ENCODE measurements at places on chromosomes 16 and 17.

- DNase-seq: no peak
Measured at GRCh38 chr16:70341600-70341999, 5.1 kb upstream of the DDX19A start.

- DNase-seq: no peak
Measured at GRCh38 chr16:23072084-23072599, 77.1 kb downstream of the USP31 start.

DNA sequence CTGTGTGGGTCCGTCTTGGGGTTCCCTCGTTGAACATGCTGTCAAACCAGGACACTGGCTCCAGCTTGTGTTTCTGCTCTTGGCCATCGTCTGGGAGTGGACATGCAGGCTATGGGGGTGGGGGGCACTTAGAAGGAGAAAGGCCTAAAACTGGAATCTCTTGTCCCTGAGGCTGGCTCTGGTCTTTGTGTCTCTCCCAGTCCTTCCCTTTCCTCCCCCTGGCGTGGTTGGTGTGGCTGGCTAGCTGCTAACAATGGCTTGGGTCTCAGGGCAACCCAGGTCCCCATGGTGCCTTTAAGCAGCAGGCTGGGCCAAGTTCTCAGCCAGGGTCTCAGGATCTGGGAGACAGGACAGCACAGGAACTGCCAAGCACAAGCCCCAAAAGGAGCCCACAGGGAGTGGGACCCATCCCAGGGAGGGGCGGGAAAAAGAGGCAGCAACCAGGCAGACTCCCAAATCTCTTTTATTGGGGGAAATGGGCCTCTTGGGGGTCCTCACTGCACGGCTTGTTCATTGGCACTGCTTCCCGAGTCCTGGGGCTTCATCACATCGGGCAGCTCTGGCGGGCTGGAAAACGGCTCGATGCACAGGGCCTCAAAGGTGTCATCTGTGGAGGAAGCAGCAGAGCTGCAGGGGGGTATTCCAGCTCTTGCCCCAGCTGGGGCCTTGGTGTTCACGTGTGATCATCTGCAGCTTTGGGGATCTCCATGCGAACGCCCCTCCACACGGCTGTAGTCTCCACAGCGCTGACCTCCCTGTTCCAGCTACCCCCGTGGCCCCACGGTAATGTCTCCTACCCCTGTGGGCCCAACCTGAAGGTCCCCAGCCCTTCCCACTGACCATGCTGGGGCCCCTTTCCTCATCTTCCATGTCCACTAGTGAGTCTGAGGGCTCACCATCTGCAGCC is 5.3 kb downstream of the ELOB start:
- DNase-seq: no peak

- no peak for DNase-seq
Measured at GRCh38 chr17:41992576-41992975, 24.7 kb downstream of the DNAJC7 start.

- DNase-seq: no peak
Measured at GRCh38 chr16:27436065-27436464, 34.1 kb downstream of the IL21R start.

DNA sequence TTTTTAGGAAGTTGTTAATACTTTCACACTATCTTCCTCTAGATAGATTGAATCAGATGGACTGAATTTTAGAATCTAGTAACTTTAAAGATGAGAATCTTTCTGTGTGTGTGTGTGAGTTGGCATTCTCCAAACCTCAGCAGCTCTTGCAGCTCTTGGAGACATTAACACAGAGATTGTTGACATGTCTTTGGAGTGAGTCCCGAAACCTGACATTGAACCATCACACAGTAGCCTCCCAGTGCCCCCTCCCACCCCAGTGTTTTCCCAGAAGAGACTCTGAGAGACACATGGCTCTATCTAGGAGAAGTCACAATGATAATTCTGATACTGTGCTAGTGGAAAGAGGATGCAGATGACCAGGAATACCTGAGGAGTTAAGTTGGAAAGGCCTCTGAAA is 103.9 kb downstream of the CNTNAP4 start:
- DNase-seq: no peak

- no peak for DNase-seq
Measured at GRCh38 chr16:81838794-81839193, 59.7 kb downstream of the PLCG2 start.

- no peak for DNase-seq
Measured at GRCh38 chr17:35596530-35597233, 9.6 kb downstream of the AP2B1 start.

GRCh38 chr17:37089956-37090355 is 141.2 kb downstream of the AATF start:
- no peak for DNase-seq

GRCh38 chr16:86735727-86736126 is 157.4 kb downstream of the FOXL1 start:
- no peak for DNase-seq

DNA sequence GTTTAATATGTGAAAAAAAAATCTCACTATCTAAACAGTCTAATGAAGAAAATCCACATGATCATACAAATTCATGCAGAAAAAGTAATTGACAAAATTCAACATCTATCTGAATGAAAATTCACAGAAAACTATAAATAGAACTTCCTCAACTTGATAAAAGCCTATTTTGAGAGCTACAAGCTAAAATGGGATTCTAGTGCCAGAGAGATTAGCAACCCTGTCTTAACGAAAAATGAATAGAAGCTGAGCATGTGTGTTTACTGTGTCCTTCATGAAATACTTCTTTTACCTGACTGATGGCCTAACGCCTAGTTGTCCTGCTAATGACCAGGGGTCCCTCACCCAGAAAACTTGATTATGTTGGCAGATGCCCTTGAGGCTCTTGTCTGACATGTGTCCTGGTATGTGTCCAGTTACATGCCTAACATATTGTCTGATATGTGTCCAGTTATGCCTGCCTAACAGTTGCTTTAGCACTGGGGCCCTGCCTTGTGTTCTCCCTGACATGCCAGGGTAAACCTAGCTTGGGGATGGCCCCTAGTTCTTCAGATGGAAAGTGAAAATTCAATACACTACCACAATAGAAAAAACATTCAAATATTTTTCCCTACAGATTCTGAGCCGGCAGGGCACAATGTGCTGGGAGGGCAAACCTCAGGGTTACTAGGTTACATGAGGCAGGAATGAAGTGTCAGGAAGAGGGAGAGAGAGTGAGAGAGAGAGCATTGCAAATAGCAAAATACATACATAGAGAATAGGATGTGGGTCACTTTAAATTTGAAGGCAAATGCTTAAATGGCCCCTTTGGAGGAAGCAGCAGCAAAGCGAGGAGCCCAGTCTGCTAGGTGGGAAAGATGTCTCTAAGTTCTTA is 834.0 kb downstream of the CDH11 start:
- no peak for DNase-seq

DNA sequence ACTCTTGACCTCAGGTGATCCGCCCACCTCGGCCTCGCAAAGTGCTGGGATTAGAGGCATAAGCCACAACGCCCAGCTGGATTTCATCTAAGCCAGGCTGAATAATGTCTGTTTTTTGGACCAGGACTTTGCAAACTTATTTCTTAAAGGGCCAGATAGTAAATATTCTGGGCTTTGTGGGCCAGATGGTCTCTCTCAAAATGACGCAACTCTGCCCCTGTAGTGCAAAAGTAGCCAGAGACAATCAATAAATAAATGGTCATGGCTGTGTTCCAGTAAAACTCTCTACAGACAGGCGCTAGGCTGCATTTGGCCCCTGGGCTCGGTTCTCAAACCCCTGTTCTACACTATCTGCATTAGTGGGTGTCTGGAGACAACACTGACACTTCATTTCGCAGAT is 121.9 kb upstream of the CDH13 start:
- DNase-seq: no peak

DNA sequence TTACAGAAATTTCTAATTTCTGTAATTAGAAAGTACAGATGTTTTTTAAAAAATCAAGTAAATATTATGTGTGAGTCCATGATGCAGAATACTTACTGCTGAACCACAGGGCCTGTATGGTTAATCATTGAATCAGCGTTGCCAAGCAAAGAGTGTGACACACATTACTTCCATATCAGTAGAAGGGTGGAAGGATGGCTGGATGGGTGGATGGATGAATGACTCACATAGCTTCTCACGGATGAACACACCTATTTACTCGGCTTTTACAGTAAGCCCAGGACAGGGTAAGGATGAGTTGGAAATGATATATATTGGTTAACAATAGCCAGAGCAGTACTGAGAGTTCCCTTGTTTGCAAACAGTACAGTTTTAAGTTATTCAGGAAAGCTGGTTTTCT is 495.9 kb upstream of the RBFOX1 start:
- no peak for DNase-seq

GRCh38 chr16:54542805-54543505 is 256.4 kb upstream of the IRX3 start:
- DNase-seq: no peak

DNA sequence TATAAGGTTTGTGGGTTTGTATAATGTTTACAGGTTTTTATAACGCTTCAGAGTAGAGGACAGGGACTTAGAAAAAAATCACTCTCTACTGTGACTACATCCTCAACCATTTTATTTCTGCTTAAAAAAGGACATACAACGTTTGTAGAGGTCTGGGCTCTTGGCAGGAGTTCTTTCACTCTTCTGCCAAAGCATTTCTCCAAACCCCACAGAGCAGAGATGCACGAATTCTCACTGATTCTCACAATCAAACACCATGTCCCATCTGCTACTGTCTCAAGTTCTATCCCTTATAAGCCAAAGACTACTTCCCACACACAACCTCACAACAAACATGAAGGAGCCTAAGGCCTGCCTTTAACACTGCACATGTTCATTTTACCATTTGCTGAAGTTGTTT is 7.0 kb upstream of the ANKFY1 start:
- no peak for DNase-seq

DNA sequence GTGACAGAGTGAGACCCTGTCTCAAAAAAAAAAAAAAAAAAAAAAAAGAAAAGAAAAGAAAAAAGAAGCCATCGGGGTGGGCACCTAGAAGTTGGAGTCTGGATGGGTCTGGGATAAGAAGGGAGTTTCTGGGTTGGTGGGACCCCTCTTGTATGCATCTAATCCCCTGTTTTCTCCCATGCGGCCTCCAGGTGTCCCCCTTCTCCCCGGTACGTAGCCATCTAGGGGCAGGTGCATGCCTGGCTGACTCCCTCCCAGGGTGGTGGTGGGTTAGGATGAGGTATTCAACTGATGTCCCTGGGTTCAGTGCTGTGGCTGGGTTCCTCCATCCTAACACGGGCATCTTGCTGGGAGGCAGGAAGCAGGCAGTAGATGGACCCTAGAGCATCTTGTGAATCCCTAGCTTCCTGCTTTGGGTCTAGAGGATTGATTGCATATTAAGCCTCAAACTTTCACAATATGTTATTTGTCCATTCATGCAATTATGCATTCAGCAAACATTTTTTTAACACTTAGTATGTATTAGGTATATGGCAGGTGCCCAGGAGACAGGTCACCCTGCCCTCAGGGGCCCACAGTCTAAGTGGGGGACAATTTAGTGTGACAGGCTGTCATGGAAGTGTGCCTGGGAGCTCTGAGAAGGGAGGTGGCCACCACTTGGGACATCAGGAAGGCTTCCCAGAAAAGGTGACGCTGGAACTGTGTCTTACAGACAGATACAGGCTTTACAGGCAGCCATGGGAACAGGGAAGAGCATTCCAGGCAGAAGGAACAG is 13.1 kb downstream of the FMNL1 start:
- DNase-seq: no peak

DNA sequence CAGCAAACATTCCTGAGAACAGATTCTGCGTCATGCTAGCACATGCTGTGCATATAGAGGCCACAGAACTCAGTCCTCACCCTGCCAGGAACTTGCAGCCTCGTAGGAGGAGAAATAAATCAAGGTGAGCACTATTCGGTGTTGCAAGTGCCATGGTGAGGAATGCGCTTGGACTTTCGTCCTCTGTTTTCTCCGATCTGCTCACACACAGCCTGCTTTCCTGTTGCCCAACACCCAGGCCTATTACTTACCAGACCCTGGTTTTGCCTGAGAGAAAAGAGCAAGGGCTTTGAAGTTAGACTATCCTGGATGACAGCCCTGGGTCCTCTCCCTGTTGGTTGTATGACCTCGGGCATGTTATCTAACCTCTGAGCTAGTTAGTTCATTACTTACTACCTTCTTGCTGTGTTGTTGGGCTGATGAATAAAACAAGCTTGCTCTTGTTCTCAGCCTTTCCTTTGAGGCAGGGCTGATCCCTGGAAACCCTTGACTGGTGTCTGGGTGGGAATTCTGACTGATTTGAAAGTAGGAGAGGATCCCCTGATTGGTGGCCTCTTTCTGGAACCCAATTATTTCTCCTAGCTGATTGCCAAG is 2.9 kb downstream of the ACSF2 start:
- no peak for DNase-seq

DNA sequence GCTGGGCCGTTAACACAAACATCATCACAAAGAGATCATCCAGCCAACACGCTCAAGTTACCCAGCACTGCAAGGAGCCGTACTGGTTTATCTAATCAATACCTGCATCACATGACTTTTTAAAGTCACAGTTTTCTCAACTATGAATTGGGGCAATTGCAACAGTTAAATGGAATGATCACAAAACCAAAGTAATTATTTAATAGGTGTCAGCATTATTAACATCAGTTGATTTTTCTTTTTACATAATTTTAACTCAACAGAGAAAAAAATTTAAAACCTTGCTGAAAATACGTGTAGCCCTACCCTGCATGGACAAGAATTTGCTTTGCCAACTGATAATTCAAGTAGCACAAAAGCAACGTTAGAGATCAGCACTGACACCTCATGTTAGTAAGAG is 95.7 kb upstream of the SOX9 start:
- no peak for DNase-seq

- DNase-seq: no peak
Measured at GRCh38 chr17:17495536-17496188, 533 bp downstream of the RASD1 start.

DNA sequence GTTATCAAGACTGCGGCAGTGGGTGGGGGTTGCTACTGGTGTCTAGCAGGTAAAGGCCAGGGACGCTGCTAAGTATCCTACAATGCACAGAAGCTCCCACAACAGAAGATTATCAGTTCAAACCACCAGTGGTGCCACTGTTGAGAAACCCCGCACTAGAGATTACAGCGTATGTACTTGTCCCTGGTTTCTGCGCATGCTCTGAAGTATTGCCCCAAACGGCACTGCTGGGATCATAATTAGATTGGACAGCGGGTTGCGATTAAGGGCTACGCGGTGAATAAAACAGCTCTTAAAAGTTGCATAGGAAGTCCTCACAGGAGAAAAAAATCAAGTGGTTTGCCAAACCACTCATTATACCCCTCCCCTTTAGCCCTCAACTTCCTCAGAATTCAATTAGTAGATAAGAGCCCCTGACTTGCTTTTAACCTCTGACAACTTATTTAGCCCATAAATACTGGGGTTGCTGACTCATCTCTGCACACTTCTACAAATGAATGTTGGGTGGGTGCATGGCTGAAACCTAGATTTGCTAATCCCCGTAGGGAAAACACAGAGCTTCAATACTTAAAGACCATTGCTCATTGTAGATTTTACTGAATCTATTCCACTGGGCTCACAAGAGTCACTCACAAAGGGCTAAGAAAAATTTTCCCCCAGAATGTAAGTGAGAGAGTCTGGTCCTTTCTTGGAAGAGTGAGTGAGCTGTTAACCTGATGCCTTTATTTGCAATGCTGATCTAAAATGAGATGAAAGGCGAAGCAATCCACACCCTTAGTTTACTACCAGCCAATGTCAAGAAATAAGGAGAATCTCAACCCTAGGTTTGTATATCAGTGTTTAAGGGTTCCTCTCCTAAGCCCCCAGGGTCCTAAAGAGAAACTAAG is 91.8 kb downstream of the RGS9 start:
- no peak for DNase-seq

Measured in AG04449 (cell line).